ENCODE measurements at places on chromosomes 6 and 20. TPM values are rescaled to one million over a fixed set of nuclear protein-coding genes. Genes with fewer than 3 reads are reported as not detected.
A peak's percentile ranks its signal among the peaks of the same experiment; 100 is the strongest.

The PTK6 gene
- 15.9 TPM for total RNA-seq

The ATAT1 gene
- total RNA-seq = 23.0 TPM

GRCh38 chr20:63431944-63432343, 40.5 kb downstream of the KCNQ2 start:
- no peak for DNase-seq
- peaks cover 75% of the 10 kb centered on the region for H3K27me3 ChIP-seq
- no peak overlapping the region for H3K27ac ChIP-seq
- no peak overlapping the region for H3K4me3 ChIP-seq
- H3K4me1 ChIP-seq = no peaks in the 10 kb centered on the region
- peaks cover 9% of the 10 kb centered on the region for H3K36me3 ChIP-seq

GRCh38 chr6:114592506-114592905, 249.7 kb upstream of the HS3ST5 start:
- H3K4me3 ChIP-seq = no peak overlapping the region
- H3K36me3 ChIP-seq = no peaks in the 10 kb centered on the region
- no peaks in the 10 kb centered on the region for H3K4me1 ChIP-seq
- H3K27ac ChIP-seq = no peak overlapping the region
- H3K27me3 ChIP-seq = no peaks in the 10 kb centered on the region

DNA sequence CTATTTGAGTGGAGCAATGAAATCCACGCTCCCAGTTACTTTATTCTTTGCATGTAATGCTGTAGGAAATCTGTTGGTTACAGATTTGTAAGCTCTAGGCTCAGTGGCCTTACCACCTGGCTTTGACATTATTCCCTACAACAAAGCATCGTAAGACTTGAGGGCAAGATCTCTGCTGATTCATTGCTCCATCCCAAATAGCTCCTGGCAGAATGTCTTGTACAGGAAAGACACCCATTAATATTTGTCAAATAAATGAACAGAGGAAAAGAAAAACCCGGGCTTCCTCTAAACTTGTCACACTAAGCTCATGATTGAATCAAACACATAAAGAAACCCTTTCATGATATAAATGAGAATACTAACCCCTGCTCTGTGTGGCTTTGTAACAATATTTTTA, 357.5 kb upstream of the RNF217 start:
- no peak overlapping the region for H3K4me3 ChIP-seq
- H3K36me3 ChIP-seq = no peaks in the 10 kb centered on the region
- no peaks in the 10 kb centered on the region for H3K4me1 ChIP-seq
- H3K27me3 ChIP-seq = no peaks in the 10 kb centered on the region
- no peak overlapping the region for H3K27ac ChIP-seq
- DNase-seq = no peak

- no peak for DNase-seq
- H3K27ac ChIP-seq = no peak overlapping the region
Observed at GRCh38 chr20:62736407-62737071, 27.9 kb downstream of the NTSR1 start.

DNA sequence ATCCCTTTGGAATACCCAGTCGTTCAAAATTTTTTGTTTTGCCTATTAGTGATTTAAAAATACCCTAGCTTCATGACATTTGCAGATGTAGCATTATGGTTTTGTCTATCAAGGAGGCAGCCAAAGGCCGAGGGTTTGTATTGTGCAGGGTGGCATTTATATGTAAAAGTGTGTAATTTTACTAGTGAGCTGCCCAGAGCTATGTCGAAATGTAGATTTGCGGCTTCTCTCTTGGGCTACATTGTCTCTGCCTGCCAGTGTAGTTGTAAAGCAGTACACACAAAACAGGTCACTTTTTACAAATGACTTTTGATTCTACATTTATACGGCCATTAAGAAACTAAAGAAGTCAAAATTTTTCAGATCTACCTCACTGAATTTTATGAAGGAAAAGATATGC, 87.7 kb downstream of the TSHZ2 start:
- no peaks in the 10 kb centered on the region for H3K36me3 ChIP-seq
- no peak overlapping the region for H3K4me3 ChIP-seq
- no peaks in the 10 kb centered on the region for H3K4me1 ChIP-seq
- peaks cover 24% of the 10 kb centered on the region for H3K27me3 ChIP-seq
- DNase-seq = no peak

GRCh38 chr6:3319610-3320200, 61.0 kb downstream of the PSMG4 start:
- peaks cover 12% of the 10 kb centered on the region for H3K4me1 ChIP-seq
- H3K27ac ChIP-seq = no peak overlapping the region
- no peaks in the 10 kb centered on the region for H3K36me3 ChIP-seq
- DNase-seq = no peak
- no peak overlapping the region for H3K4me3 ChIP-seq

DNA sequence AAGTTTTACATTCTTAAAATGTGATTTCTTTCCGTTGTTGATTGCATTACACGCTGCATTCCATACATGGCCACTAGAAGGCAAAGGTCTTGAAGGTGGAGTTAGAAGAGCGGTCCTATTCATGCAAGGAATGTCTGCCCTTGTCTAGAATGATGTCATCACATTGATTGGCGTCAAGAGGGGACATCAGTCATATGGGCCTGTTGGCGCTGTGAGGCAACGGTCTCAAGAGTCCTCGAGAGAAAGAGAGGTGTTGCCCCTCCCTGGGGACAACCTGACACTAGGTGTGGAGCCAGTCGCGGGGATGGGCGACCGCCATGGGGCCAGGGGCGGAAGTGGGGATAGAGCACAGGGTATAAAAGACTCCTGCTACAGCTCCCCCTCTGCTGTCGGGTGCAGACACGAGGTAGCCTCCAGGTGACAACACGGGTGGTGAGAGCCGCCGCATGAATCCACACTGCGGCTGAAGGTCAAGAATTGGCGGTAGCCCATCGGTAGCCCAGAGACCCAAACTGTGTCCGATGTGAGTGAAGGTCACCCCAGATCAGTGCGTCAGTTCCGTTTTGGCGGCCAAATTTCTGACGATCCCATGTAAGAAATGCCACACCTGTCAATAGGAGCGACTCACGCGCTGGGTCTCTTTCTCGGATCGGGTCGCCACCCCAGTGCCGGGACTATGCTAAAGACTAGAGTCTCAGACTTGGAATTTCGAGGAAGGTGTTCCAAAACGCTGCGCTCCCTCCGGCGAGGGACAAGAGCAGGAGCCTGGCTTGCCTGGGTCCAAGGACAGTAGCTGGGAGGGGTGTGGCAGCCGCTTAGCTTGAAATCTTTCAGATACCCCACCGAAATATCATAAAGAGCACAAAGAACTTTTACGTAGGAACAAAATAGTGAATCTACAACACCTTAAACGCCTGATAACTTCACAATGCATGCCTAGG, 93.2 kb upstream of the ZNF184 start:
- no peak overlapping the region for H3K27ac ChIP-seq
- peaks cover 16% of the 10 kb centered on the region for H3K4me1 ChIP-seq
- H3K4me3 ChIP-seq = no peak overlapping the region
- DNase-seq = no peak
- peaks cover 7% of the 10 kb centered on the region for H3K27me3 ChIP-seq

- H3K27ac ChIP-seq = peak overlapping the region; percentile 69
- peaks cover 21% of the 10 kb centered on the region for H3K27me3 ChIP-seq
- H3K36me3 ChIP-seq = no peaks in the 10 kb centered on the region
- no peak overlapping the region for H3K4me3 ChIP-seq
- peaks cover 6% of the 10 kb centered on the region for H3K4me1 ChIP-seq
- no peak for DNase-seq
Observed at GRCh38 chr6:157774153-157775135, 48.6 kb upstream of the SNX9 start.

- H3K4me3 ChIP-seq = no peak overlapping the region
- peaks cover 18% of the 10 kb centered on the region for H3K4me1 ChIP-seq
- no peaks in the 10 kb centered on the region for H3K27me3 ChIP-seq
- H3K27ac ChIP-seq = no peak overlapping the region
- DNase-seq = no peak
- peaks cover 38% of the 10 kb centered on the region for H3K36me3 ChIP-seq
Observed at GRCh38 chr20:32114305-32114960, 4.9 kb downstream of the TM9SF4 start.

All from Calu3 (cell line).